Amniotic epithelial cell (primary cell): ENCODE measurements at places on chromosomes 4 and X.

GRCh38 chr4:38868059-38868960 is 704 bp downstream of the FAM114A1 start:
- peak; percentile 34 for DNase-seq

DNA sequence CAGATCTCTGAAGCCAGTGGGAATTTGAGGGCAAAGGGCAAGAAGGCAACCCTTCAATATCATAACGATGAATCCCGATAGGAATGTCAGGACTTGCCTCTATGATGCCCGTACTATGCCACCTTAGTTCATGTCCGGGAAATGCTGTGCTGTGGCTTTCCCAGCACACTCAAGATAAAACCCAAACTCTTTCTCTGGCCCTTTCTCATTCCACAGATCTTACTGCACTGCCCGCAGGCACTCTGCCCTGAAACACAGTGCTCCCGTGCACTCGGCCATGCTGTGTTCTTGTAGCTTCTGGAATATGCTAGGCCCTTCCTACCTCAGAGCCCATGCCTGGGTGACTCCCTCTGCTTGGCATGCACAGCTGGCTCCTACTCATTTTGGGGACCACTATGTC is 26.3 kb downstream of the SORCS2 start:
- no peak for DNase-seq

- DNase-seq = peak; percentile 69
Measured at GRCh38 chr4:68375667-68376559, 26.0 kb upstream of the YTHDC1 start.

GRCh38 chr4:153530284-153530999 is 64.3 kb downstream of the TMEM131L start:
- DNase-seq = no peak

DNA sequence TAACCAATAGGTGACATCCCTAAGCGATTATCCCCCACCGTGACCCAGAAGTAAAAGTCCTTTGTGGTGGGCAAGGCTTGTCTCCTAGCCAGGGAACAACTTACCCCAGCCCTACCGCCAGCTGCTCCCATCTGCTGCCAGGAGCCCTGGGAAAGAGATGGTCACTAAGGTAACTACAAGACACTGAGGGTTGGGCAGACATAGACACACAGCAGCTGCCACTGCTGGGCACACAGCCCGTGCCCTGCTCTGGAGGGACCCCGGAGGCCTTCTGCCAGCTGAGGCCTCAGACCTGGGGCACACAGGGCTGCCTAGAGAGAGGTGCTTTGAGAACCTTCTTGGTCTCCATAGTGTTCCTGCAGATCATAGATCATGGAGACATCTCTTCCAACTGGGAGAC is 53.0 kb upstream of the PROM1 start:
- DNase-seq = no peak

GRCh38 chr4:95728145-95728544 is 111.7 kb upstream of the PDHA2 start:
- peak; percentile 93 for DNase-seq

GRCh38 chr4:142194905-142195304 is 558.5 kb downstream of the IL15 start:
- no peak for DNase-seq

DNA sequence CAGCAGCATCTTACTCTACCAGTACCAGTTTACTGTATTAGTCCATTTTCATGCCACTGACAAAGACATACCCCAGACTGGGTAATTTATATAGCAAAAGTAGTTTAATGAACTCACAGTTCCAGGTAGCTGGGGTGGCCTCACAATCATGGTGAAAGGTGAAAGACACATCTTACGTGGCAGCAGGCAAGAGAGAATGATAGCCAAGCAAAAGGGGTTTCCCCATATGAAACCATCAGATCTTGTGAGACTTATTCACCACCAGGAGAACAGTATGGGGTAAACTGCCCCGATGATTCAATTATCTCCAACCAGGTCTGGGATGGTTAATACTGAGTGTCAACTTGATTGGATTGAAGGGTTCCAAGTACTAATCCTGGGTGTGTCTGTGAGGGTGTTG is 69.3 kb downstream of the YIPF6 start:
- no peak for DNase-seq

DNA sequence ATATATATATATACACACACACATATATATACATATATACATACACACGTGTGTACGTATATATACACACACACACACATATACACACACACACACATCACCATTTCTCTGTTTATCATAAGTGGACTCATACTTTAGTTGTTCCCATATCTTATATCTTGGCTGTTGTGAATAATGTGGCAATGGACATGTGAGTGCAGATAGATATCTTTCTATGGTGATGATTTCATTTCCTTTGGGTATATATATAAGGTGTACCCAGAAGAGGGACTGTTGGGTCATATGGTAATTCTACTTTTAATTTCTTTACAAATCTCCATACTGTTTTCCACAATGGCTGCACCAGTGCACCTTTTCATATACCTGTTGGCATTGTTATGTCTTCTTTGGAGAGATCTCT is 105.9 kb downstream of the LARP1B start:
- no peak for DNase-seq

- no peak for DNase-seq
Measured at GRCh38 chr4:3830774-3831528, 64.8 kb downstream of the ADRA2C start.

DNA sequence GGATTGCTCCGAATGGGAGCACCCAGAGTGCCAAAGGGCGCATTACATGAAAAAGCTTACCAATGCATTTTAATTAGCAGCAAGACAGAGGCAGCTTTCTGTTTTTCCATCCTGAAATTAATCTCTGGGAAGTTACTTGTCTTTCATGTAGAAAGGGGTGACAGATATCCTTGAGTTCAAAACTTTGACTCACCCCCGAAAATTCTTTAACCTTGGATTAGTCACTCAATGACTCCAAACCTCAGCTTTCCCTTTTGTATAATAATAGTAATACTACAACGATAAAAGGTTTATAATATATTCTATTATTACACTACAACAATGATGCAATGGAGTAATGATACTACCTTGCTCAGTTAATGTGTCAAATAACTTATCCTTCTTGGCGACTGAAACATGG is 126.3 kb downstream of the ADAMTS3 start:
- DNase-seq = peak; percentile 23

- no peak for DNase-seq
Measured at GRCh38 chr4:1408418-1408817, 2.2 kb upstream of the NKX1-1 start.

GRCh38 chr4:28883211-28883610 is 1837.0 kb upstream of the PCDH7 start:
- no peak for DNase-seq

DNA sequence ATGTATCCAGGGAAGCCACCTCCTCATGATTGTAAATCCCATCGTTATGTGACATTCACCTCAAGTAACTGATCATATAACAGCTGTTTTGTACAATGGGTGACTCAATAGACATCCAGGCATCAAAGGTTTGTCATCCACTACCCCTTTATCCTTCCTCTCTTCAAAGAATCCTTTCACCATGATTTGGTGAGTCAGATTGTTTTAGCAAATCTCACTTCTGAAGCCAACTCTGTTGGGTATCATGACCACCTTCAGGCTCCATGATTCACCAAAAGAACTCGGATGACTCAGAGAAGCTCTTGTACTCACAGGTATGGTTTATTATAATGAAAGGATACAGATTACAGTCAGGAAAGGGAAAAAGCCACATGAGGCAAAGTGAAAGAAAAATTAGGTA is 132.1 kb downstream of the PWWP3B start:
- DNase-seq = no peak

- DNase-seq = no peak
Measured at GRCh38 chrX:109691277-109691676, 41.8 kb downstream of the ACSL4 start.

GRCh38 chr4:78928835-78929234 is 10.4 kb downstream of the PAQR3 start:
- no peak for DNase-seq

GRCh38 chr4:73315091-73315490 is 56.5 kb upstream of the ANKRD17 start:
- DNase-seq = peak; percentile 51

DNA sequence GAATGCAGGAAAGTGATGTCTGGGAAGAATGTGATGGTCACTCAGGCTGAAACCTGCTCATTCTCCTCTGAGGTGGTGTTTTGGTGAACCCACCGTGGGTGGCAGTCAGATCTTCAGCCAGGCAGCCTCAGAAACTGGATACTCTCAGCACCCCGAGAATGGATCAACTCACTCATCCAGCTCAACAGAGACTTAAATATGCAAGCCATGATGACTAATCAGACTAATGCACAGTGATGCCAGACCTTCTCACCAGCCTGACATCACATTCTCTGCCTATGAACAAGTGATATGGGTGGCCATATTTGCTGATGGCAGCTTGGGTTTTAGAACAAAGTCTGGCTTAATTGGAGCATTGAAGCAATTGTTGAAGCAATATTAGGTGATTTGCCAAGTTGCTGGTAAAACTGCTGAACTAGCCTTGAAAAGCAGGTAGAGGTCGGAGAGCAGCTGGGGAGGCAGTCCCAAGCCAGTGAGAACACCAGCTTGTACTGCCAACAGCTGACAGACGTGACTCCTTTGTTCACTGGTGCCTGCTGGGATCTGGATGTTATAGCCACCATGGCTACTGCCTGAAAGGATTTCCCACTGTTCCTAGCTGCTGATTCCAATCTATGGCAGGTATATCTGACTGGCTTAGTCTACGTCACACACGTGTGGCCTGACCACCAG is 608.1 kb downstream of the MID1IP1 start:
- DNase-seq = no peak

- no peak for DNase-seq
Measured at GRCh38 chr4:14410516-14410915, 591.8 kb upstream of the CPEB2 start.

GRCh38 chrX:14963447-14964236 is 90.4 kb downstream of the MOSPD2 start:
- DNase-seq = peak; percentile 32

GRCh38 chr4:150037251-150037856 is 40.9 kb upstream of the DCLK2 start:
- no peak for DNase-seq

DNA sequence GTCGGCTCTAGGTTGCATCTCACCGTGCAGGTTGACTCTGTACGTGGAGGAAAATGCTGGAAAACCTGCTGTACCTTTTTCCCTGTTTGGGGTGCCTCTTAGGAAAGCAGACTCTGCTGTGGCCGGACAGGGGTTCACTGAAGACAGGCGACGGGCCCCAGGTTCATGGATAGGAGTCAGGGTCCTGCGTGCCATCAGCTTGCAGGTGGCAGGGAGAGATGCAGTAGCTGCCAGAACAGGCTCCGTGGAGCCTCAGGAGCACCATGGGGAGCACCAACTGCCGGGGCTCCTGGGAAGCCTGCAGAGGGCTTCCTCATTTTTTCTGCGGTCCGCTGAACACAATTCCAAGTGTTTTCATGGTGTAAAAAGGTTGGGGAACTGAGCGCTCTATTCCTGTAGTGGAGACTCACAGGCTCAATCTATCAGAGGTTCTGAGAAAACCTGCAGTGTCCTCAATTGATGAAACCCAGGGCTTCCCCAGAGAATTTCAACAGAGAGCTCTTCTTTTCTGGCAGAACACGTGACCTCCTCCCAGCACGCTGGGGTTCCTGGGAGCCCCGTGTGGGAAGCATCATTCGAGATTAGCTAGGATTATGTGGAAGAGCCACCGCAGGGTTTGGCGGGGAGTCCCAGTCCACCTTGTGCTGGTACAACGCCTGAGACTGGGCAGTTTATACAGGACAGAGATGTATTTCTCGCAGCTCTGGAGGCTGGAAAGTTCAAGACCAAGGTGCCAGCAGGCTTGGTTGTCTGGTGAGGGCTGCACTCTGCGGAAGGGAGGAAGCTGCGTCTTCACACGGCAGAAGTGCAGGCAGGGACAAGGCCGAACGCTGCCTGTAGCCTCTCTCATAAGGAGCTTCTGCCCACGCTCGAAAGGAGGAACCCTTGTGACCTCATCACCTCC is 1.6 kb downstream of the HTRA3 start:
- peak; percentile 81 for DNase-seq

- DNase-seq = peak; percentile 73
Measured at GRCh38 chr4:111802191-111802590, 343.1 kb upstream of the FAM241A start.

- no peak for DNase-seq
Measured at GRCh38 chr4:17276776-17277175, 235.1 kb downstream of the QDPR start.

DNA sequence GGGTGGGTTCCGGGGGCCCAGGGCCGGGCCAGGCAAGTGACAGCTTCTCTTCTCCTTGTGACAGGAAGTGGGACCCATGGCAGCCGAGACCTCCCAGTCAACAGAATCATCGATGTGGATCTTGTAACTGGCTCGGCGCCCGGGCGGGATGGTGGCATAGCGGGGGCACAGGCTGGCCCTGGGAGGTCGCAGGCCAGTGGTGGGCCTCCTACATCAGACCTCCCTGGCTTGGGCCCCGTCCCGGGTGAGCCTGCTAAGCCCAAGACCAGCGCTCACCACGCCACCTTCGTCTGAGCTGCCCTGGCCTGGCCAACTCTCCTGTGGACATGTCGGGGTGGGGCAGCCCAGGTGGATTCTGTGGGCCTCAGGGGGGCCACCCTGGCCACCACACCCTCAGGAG is 2.4 kb upstream of the HGFAC start:
- no peak for DNase-seq

- no peak for DNase-seq
Measured at GRCh38 chrX:133610056-133610455, 194.8 kb upstream of the GPC4 start.

DNA sequence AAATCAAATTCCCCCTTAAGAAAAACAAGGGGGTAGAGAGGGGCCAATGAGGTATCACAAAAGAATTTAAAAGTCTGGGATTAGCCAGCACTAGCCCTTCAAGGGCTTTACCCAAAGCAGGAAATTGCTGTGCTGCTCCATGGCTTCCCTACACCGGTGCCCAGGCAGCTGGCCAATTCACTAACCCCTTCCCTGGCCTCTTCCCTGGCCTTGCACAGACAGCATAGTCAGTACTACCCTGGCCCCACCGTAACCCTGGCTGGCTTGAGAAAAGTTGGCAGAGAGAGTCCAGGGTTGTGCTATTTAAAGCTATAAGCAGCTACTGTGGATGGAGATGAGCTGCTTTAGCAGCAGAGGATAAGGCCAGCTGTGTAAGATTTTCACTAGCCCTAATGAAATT is 43.1 kb downstream of the ADAMTS3 start:
- DNase-seq = peak; percentile 86

- peak; percentile 77 for DNase-seq
Measured at GRCh38 chr4:101304916-101305315, 42.4 kb downstream of the PPP3CA start.

DNA sequence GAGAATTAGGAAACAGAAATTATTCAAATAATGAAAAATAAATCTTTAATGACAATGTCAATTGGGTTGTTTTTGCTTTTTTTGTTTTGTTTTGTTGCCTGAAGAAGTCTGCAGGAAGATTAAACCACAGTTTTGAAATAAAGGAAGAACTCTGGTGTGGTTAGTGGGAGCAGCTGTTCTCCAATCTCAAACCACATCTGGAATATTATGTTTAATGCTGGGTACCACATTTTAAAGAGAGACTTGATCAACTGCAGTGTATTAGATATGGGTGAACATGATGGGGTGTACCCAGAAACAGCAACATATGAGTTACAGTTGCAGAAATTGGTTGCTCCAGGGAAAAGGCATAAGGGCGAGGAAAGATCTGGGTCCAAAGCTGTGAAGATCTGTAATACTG is 171.2 kb upstream of the RPL34 start:
- DNase-seq = no peak
